ENCODE measurements at places on chromosomes 16 and 17.

DNA sequence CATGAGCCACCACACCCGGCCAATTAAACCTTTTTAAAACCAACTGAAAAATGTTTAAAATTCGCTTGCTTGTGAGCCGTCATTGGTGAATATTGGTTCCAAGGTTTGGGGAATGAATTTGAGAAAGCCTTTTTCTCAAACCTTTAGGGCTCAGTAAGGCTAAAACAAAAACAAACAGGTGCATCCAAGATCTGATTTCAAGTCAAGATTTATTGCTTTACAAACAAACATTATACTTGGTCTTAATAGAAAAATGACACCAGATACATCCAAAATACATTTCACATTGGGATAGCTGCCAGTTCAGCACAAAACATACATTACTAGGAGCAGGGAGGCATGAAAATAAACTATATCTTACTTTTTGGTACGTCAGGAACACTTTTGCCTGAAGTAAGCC is 5.4 kb downstream of the C17orf58 start:
- peak; percentile 78 for DNase-seq

DNA sequence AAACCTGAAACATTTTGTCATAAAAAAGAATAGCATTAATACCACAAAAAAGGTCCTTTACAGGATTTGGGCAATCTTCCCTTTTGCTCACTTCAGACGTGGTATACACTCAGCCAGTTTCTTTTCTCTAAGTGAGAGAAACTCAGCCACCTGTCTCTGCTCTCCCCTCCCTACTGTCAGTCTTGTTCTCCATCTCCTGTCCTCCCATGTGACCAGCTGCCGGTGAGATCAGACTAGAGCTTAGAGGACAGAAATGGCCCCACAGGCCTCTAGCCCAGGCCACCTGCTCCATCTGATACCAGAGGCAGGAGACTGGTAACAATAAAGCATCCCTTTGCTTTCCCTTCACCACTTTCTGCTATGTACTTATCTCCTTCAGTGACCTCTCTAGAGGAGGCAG is 34.9 kb downstream of the CMC2 start:
- DNase-seq, result no peak

GRCh38 chr16:86222965-86223551 is 287.3 kb upstream of the FOXF1 start:
- no peak for DNase-seq

DNA sequence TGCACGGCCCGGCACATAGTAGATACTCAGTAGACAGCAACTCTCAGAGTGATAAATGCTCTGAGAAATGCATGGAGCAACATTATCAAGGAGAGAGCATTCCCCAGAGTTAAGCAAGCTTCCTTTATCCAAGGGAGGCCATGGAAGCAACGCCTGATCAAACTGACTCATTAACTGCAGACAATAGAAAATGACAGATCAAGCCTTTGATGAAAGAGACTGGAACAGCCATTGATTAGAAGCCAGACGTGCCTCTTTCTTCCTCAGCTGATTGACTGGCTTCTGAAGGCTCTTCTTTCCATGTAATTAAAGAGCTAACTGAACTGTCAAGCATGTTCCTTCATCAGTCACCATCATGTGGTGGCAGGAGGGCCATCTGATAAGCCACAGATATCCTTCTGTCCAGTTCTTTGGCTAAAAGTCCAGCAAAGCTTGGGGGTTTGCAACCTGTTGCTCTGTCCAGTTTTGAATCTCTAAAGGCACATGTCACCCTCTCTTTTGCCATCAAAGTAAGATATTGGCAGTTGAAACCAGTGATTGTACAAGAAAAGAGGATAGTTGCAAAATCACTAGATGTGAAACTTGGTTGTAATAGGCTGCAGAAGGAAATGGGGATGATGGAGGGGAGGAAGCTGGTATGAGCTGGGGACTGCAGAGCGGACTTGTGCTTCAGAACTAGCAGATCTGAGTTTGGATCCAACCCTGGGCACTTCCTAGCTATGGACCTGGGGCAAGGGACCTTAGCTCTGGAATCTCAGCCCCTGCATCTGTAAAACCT is 188.0 kb downstream of the HAPSTR1 start:
- DNase-seq, result peak; percentile 26

DNA sequence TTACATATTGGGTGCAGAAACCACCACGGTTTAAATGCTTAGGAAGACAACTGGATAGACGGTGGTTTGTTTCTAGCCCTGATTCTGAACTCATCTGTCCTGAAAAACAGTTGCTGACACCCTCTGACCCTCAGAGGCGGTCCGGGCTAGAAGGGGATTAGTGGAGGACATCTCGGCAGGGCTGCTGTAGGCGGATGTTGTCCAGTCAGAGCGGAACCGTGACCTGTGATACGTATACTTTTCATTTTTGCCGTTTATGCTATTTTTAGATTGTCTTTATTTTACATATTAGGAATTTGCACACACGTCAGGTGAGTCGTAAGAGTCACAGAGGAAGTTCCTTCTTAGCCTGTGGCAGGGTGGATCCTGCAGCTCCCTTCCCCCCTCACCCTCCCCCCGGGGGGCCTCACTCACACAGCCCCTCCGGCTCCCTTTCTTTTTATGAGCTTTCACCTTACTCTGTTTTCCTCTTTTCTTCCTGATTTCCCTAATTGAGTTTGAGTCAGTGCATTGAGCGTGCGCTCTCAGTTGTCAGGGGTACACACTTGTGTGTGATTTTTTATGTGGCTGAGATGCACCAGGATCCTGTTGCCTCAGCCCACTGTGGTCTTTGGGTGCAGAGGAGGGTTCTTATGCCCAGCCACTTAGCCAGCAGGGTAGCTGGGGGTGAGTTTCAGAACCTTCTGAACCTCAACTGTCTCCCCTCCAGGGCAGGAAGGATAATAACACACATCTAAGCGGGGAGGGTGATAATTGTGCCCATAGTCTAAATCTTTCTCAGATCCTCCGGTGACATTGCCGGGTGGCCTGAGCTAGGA is 211.1 kb upstream of the CHMP6 start:
- DNase-seq, result no peak

DNA sequence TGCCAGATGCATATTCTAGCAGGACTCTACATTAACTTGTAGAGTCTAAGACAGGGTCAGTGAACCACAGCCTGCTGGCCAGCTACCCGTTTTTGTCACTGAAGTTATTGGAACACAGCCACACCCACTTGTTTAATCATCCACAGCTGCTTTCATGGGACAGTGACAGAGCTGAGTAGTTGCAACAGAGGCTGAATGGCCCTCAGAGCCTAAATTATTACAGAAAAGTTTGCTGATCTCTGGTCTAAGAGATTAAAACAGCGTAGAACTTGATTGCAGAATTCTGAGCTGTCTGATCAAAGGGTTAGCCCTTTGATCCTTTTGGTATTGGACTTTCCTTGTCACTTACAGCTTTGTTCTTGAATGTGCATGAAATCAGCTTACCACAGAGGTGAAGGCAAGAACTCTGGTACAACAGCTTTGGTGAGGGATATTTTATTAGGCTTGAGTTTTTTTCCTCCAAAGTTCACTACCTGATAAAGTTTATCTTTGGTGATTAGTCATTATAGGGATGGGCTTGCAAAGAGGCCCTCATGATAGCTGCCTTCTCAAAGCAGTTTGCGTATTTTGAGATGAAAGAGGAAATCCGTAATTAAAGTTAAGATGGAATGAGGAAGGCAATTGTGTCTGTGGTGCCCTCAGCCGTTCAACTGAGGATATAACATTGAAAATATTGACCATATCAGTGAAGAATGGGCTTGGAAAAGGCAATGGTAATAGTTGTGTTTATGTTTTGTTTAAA is 23.6 kb downstream of the ALDH3A2 start:
- no peak for DNase-seq

- DNase-seq, result no peak
Measured at GRCh38 chr17:39951924-39952679, 10.7 kb upstream of the GSDMA start.

DNA sequence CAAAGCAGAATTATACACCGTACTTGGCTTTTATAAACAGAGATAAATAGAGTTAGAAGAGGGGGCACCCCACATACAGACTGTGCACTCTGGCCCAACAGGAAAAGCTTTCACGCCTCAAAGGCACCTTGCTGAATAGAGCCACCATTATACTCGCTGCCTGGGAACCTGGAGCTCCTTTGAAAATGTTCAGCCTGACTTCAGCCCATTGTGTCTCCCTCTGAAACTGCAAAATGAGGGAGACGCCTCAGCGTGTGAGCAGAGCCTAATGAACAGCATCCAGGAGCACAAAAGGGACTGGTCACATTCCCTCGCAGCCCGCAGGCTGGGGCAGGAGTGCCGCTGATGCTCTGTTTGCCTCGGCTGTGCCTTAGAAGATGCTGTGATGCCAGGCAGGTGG is 46.3 kb downstream of the ABCC12 start:
- peak; percentile 9 for DNase-seq

GRCh38 chr16:56460101-56460500 is 8.7 kb downstream of the OGFOD1 start:
- no peak for DNase-seq

DNA sequence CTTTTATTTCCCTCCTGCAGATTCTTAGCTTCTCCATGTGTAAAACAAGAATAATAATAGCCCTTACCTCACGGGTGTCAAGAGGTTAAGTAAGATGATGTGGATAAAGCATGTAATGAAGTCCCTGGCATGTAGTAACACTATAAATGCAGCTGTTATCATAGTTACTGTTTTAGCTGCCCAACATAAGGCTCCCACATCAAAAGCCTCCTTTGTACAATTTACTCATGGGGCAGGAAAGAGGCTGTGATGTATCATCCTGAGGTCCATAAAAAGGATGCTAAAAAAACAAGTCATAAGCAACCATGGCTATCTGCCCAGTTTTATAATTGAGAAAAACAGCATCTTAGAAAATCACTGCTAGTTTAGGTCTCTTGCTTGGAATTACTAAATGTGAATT is 339.7 kb downstream of the CA10 start:
- DNase-seq, result peak; percentile 15

DNA sequence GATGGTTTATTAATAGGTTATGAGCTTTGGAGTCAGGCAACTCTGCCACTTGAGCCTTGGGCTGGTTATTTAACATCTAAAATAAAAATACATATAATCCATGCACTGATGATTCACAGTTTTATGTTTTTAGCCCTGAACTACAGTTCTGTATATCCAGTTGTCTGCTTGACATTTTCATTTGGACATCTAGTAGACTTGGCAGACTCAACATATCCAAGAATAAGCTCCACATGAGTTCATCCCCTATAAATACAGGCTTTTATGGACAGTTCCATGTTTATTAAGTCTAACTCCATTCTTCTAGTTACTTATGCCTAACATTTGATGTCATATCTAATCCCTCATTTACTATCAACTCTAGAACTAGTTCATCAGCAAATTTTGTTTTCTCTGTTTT is 174.2 kb downstream of the KIF2B start:
- no peak for DNase-seq

GRCh38 chr16:51655249-51655648 is 504.2 kb upstream of the SALL1 start:
- no peak for DNase-seq

GRCh38 chr17:13420418-13420826 is 181.3 kb downstream of the HS3ST3A1 start:
- no peak for DNase-seq

DNA sequence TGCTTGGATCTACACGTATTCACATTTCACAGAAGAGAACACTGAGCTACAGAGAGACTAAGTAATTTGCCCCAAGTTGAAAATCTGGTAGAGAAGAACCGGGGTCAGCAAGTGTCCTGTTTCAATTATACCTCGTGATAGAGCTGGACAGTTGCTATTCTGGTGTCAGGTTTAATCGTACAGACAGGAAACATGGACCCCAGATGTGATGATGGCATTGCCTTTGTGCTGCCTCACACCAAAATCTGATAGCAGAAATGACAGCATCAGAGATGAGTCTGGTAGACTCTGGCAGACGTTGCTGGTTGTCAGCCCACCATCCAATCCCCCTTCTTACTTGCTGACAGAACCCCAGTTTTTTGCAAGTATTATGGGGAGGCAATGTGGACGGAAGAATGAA is 112.1 kb upstream of the FOXF1 start:
- no peak for DNase-seq

DNA sequence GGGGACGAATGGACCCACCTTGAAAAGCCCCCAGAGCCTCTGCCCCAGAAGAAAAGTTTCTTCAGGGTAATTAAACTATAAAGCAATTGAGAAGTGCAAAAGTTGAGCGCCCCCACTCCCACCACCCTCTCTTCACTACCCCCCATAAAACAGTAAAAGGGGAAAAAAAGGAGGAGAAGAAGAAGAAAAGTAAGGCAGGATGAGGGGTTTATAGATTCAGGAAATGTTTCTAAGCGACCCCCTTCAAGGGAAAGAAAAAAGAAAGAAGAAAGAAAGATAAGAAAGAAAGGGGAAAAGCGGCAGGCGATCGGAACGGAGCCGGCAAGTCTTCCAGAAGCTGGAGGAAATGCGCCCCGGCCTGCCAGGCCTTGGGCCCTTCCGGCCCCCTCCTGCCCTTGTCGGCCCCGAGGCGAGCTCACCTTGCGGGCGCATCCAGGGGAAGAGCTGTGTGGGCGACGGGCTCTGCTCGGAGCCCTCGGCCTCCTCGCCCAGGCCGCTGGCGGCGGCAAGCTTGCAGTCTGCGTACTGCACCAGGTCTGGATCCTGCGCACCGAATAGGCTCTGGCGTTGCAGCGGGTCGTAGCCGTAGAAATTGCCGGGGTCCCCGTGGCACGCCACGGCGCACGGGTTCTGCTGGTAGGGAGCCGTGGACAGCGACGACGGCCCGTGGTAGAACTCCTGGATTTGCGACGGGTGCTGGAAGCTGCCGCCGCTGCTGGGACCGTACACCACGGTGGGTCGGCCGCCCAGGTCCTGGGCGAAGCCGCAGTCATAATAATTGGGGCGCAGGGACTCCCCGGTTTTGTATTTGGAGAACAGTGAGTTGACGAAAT is 1.0 kb downstream of the HOXB8 start:
- no peak for DNase-seq

DNA sequence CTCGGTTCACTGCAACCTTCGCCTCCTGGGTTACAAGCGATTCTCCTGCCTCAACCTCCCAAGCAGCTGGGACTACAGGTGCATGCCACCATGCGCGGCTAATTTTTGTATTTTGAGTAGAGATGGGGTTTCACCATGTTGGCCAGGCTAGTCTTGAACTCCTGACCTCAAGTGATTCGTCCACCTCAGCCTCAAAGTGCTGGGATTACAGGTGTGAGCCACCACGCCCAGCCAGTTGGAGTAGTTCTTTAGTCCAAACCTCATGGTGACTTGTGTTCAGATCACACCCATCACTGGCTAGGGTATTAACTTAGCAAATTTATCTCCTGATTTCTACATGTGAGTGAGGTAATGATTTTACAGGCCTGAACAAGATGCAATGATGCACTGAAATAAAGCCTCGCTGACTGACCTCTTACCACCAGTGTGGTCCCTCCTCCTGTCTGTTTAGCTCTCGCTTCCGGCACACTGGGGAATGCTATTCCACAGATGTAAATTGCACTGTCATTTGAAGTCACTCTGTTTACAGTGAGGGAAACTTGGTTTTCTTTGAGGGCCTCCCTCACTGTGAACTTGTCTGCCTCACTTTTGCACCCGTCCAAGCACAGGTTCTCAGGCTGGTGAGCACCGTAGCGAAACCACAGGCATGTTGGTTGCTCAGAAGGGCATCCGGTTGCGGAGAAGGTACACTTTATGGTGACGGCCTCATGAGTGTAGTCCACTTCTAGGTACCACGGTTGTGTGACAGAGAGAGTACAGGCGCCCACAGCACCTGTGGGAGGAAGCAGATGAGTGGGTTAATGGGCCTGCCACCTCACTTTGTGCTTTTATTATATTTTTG is 5.5 kb downstream of the IGSF6 start:
- no peak for DNase-seq

GRCh38 chr17:73474370-73474988 is 162.7 kb upstream of the CDC42EP4 start:
- DNase-seq, result peak; percentile 81

All from NCI-H69 (cell line).